ENCODE measurements at places on chromosomes 5 and 9.

- no peak for DNase-seq
These were observed 21.8 kb upstream of the ANKRD18A start for GRCh38 chr9:38641985-38642864.

DNA sequence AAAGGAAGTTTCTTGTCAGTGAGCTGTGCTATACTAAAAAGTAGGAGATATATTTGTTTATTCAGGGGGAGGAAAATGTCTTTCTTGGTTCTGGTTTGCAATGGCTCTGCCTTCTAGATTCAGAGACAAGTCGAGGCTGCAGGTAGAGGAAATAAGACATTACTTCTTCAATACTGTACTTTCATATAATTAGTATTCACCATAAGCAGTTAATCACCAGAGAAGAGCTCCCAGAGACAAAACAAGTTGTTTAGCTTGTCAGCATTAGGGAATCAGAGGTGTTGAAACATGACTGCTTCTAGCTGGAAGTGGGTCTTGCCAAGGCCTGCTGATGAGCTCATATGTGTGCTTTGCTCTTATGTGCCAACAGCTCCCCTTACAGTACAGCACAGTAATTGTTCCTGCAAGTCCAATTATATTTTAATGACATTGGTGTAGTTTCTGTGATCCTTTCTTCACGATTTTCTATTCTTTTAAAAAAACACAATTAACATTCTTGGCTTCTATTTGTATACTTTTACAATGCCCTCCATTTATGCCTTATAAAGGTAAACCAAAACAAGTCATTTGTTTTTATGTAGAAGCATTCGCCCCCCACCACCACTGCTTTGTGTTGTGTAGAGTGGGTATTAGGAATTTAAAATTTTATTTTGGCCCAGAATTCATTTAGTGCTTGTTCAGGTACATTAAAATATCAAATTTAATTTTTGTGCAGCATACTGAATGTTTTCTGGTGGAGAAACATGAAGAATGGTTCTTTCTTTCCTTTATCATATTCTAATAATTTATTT, 112.2 kb downstream of the RPS23 start:
- DNase-seq: peak; percentile 81

- no peak for DNase-seq
These were observed 161.2 kb downstream of the ZNF462 start for GRCh38 chr9:107024193-107024592.

GRCh38 chr5:113448252-113448651, 13.5 kb upstream of the TSSK1B start:
- no peak for DNase-seq

DNA sequence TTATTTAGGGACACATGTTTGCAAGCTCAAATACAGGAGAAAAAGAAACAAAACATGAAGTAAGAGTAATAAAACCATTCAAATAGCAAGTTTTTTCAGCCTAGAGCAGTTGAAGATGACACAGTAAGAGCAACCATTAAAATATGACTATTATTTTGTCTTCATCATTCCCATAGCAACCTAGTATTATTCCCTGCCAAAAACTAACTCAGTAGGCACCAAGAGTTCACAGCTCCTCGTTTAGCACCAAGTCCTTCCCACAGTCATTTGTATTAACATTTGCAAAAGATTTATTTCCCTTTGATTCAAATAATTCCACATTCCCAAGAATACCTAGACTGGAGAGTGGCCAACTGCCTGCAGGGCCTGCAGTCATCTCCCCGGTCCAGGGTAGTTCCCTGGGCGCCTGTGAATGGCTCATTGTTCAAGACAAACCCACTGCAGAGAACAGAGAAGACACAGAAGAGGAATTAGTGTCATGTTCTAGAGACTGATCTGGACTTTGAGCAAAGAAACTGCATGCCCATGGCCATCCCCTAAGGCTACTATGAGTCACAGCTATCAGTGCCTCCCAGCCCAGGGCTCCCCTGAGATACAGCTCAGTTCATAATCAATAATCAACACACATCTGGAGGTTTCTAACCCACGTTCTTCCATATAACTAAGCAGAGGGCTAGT, 139.1 kb upstream of the MAP3K1 start:
- DNase-seq: no peak

GRCh38 chr5:151448038-151448985, 909 bp downstream of the SLC36A1 start:
- DNase-seq: no peak

- no peak for DNase-seq
These were observed 140.5 kb downstream of the MUSK start for GRCh38 chr9:110809038-110809595.

GRCh38 chr5:150081541-150082283, 4.6 kb downstream of the CSF1R start:
- DNase-seq: peak; percentile 67

DNA sequence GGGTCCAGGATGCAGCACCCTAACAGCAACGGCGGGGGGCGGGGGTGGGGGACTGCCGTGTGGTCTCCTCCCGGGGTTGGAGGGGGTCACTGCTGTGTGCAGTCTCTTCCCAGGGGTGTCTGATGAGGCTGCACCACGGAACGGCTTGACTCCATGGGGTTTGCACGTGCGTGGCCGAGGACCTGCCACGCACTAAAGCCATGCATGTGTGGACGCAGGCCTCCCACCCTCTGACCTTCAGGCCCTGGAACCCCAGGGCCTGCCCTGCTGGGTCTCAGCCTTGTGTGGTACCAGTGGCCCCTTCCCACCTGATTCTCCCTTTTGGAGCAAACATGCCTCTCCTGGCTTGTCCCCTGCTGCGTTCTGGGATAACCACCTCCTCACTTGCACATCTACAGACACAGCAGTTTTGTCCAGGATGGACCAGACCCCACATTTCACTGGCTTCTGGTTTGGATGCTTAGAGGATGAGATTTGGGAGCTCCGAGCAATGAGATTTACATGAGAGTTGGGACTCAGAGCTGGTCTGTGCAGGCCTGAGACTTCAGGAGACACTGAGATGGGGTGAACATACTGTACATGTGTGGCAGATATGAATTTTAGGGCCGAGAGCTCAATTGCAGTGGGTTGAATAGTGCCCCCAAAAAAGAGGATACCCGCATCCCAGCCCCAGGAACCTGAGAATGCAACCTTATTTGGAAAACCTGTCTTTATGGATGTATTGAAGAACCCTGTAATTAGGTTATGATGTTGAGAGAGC, 45.8 kb downstream of the SLC12A7 start:
- no peak for DNase-seq

DNA sequence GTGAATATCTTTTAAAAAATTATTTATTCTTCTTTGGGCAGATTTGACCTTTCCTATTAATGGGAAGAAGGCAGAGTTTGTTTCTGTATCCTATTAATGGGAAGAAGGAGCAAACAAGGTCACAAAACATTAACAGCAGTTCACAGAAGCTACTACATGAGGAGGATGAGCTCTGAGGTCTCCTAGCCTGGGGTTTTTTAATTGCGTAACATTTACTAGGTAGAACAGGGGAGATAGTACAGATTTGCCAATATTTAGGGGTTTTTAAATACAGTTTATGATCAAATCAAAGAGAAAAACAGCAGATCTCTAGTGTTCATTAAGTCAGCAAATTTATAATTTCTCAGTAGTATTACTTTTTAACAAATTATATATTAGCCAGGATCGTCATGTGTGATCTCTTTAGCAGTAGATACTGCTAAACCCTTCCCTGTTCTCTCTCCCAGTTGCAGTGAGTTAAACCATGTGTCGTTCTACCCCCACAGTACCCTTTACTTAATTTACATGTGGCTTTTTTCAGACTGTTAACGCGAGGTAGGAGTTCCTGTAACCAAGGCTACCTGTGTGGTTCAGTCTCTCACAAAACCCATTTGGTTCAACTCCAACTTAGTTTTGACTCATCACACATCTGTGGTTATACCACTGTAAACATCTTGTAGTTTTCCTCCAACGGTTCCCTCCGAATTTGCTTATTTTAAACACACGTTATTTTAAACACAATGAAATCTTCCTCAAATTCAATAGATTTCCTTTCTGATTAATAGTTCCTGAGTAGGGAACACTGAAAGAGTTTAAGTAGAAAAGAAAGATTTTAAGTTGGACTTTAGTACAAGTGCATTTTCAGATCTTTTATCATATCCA, 13.3 kb downstream of the SLC25A46 start:
- no peak for DNase-seq

DNA sequence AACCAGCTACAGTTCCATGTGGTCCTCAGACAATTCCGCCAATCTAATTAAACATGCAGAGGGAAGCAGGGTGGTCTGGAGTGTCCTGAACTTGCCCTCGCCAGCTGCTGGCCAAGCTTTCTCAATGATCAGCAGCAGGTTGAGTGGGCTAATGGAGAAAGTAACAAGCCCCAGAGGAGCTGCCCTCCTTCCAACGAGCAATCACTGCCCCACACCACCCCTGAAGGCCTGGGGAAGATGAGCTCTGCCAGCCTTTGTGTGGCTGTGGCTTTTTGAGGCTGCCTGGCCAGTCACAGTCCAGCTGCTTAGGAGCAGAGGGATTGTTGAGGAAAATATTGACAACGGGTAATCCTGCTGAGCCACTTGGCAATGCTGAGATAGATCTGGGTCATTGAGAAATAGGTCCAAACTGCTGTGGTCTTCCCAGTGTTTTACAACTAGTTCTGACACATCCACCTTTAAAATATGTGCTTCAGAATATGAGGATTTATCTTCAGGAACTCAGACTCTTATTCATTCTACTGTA, 107.3 kb downstream of the CD180 start:
- DNase-seq: peak; percentile 15
